ENCODE measurements at places on chromosomes 16 and 17.

DNA sequence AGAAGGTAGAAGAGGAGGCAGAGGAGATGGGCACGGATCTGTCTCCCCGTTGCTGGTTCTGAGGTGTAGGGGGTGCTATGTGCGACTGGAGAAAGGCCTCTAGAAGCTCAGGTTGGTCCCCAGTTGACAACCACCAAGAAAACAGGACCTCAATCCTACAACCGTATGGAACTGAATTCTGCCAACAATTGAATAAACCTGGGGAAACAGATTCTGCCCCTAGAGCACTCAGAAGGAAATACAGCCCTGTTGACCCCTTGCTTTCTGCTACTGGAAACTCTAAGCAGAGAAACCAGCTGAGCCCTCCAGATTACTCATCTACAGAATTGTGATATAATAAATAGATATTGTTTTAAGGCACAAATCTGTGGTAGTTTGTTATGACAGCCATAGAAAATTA, 313.0 kb upstream of the GOT2 start:
- DNase-seq, result no peak

DNA sequence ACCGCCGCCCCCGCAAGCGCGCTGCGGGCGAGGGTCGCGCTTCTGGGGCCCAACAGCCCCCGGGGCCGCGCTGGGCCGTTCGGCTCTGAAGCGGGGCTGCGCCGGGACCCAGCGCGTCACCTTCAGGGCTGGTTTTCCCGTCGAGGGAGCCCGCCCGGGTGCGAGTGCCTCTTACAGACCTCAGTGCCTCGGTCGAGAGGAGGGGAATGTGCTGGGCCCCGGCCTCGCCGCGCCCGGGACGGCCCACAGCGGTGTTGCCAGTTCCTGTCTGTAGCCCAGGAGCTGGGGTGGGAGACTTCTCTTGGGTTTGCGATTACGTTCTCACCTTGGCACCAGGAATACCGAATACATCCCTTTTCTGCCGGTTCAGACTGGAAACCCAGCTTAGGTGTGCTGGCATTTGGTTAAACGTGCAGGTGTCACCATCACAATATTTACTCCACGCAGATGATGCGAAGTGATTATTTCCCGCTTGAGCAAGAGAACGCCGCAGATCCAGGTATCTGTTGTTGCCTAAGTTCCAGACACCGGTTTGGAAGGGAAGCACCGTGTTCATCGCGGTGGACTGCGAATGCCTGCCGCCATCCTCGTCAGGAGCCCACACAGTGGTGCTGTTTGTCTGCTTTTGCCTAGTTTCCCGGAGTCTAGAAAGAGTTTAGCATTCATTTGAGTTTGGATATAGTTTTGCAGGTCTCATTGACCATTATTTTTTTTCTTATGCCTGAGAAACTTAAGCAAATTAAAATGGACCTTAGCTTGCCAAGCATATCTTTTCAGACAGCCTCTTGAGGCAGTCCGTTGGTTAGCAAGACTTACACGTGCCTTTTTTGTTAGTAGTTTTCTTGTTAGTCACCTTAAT, 914 bp downstream of the MAP1LC3B start:
- peak; percentile 27 for DNase-seq

GRCh38 chr17:66449418-66449977, 147.1 kb downstream of the PRKCA start:
- DNase-seq, result no peak

- no peak for DNase-seq
Observed at GRCh38 chr17:73833775-73834488, 189.7 kb upstream of the SDK2 start.

GRCh38 chr16:73214825-73215677, 167.1 kb upstream of the ZFHX3 start:
- peak; percentile 90 for DNase-seq

- DNase-seq, result peak; percentile 25
Observed at GRCh38 chr16:66551348-66551759, 1.0 kb upstream of the CKLF start.

GRCh38 chr17:62706598-62707424, 79.3 kb downstream of the MRC2 start:
- no peak for DNase-seq

DNA sequence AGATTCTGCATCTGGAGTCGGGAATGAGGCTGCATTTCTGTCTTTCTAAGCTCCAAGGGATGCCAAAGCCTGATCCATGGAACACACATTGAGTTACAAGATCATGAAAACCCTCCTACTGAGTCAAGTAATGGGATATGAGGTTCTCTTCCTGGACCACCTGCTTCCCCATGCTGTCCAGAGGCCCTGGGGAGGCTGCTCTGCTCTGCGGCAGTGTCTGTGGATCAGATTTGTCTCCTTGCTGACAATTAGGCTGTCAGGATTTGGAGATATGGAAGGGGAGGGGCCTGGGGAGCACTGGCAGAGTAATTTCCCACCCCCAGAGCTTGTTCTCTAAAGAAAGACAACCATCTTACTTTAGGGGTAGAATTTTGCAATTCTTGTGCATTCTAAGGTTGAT, 33.0 kb downstream of the C16orf95 start:
- no peak for DNase-seq

GRCh38 chr17:40363111-40363827, 1.3 kb downstream of the GJD3 start:
- peak; percentile 43 for DNase-seq

DNA sequence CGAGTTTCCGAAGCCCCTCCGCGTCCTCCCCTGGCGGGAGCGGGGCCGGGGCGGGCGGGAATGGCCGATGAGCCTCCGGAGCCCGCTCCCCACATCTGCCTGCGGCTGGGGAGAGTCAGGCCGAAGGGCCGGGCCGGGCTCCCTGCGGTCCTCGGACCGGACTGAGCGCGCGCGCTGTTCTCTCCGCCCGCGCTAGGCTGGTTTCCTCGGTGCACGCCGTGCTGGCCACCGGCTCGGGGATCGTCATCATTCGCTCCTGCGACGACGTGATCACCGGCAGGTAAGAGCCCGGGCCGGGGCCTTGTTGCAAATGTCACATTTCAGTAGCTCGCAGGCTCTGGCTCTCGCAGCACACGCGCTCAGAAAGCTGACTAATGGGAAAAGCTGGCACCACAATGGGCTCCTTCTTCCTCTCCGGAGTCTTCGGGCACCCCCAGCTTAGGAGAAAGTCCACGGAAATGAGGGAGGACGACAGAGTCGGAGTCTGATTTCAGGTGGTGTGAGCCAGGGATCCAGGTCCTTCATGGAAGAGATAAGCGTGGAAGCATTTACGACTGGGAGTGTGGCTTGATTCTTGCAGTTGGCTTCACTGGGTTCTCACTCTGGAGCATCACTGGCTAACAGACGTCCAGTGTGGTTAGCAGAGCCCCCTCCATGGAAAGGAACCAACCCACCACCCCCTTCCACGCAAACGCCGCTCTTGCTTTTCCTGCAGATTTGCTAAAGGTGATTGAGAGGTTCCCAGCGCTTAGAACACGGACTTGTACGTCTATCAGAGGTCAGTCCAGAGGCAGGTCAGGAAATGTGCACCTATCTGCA, 715 bp downstream of the TLCD3A start:
- peak; percentile 20 for DNase-seq

GRCh38 chr17:69450918-69451317, 36.4 kb downstream of the MAP2K6 start:
- no peak for DNase-seq

- peak; percentile 83 for DNase-seq
Observed at GRCh38 chr17:5413682-5414081, 5.8 kb downstream of the NUP88 start.
